Stimulated activated CD4-positive, alpha-beta T cell treated with anti-CD3 and anti-CD28 coated beads, Interleukin-1b, Interleukin-23, amount 100 ng/mL, for 1 hour (primary cell): ENCODE measurements at places on chromosomes 6 and 20.

GRCh38 chr6:150448221-150448620 lies 79.4 kb downstream of the IYD start:
- DNase-seq: no peak

DNA sequence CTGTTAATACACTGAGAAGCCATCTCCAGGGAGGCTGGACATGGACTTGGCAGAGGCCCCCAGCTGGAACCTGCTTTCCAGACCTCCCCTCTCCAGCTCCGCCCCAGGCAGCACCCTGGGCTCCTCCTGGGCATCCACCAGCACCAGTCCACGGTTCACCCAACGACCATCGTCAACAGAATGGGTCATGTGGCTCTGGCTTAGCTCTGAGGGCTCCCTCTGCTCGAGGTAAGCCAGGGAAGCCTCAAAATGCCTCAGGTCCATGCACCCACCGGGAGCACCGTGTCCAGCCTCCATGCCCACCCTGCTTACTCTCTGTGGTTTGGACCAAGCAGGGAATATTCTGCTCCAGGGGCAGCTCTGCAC lies 40.5 kb downstream of the WDR27 start:
- DNase-seq: no peak

DNA sequence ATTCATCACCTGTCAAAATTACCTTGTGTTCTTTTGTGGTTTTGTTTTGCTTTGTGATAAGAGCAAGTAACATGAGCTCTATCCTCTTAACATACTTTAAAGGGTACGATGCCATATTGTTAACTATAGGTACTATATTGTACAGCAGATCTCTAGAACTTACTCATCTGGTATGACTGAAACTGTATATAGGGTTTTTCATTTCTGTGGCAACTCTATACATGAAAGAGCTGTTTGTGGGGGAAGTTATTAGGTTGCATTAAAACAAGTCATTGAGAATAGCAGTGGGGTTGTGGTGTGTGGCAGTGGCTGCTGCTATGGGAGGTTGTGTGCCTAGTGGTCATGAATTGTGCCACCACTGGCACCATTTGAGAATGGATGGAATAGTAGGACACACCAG lies 268.4 kb downstream of the KCNQ5 start:
- no peak for DNase-seq

- DNase-seq: no peak
Observed at GRCh38 chr20:43911066-43911465, 3.6 kb upstream of the TOX2 start.

DNA sequence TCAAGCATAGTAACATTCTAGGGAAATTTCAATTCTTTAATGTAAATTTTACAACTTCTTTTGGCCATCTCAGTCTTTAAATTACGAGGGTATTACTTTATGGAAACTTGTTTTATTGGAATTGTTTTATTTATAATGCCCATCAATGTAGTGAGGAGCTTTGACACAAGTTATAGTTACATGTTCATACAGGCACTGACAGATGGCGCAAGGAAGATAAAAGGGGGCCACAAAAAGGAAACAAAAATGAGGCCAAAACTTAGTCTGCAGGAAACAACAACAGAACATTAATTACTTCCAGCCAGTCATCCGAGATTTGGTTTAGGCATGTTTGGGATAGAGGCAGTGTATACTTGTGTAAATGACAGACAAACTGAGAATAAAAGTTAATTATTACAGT lies 18.3 kb downstream of the SESN1 start:
- no peak for DNase-seq
